ENCODE measurements at places on chromosomes 7 and 10.

- no peak for DNase-seq
Measured at GRCh38 chr7:33129806-33130153, 416 bp downstream of the BBS9 start.

GRCh38 chr7:43583424-43584194 lies 701 bp downstream of the STK17A start:
- peak; percentile 77 for DNase-seq

GRCh38 chr7:108515013-108515412 lies 10.9 kb downstream of the PNPLA8 start:
- no peak for DNase-seq

DNA sequence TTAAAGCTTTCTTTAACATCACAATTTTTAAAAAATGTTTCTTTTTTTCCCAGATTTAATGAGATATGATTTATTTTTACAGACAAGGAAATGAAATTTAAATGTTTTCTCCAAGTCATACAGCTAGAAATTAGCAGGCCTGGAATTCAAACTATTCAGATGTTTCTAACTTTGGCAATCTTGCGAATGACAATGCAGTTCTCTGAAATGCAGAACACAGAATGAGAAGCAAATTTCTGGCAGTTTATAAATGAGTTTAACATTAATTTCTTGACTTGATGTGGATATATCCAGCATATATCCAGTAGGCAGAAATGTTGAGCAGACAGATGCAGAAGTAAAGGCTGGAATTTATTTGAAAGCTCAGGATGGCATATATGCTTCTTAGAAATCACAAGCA lies 227.5 kb downstream of the THSD7A start:
- DNase-seq: no peak

DNA sequence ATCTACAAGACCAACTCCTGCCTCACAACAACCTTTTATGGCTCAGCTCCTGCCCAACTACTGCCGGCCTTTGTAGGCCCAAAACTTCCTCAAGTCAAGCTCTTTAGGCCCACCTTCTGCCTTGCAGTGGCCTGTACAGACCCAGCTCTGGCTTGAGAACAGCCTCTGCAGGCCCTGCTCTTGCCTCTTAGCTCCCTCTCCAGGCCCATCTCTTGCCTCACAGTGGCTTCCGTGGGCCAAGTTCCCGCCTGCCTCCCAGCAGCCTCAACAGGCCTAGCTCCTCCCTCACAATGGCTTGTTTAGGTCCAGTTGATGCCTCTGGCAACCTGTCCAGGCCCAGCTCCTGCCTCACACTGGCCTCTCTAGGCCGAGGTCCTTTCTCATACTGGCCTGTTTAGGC lies 32.4 kb upstream of the VKORC1L1 start:
- no peak for DNase-seq

DNA sequence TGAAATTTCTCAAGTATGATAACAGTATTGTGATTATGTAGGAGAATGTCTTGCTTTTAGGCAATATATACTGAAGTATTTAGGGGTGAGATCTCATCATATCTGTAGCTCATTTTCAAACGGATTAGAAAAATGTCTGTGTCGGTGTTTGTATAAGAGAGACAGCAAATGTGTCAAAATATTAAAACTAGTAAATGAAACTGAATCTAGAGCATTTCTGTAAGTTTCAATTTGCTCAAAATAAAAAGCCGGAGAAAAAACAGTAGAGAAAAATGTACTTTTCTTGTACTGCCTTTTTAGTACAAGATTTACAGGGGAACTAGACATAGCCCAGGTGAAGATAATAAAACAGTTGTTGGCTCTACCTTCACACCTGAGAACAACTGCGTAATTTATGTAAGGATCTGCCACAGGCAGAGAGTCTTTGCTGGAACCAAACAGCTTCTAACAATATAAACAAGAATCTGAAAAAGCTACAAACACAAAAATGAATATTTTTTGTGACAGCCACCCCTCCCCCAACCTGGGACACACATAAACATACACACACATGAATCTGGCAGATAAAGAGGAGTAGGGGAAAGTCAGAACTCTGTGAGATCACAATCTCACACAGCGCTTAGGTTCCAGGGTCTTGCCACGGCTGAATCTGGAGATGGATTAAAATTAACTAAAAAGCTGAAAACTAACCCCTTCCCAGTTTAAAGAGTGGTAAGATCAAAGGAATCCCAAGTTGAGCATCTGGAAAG lies 153.3 kb downstream of the AVL9 start:
- DNase-seq: no peak

- no peak for DNase-seq
Measured at GRCh38 chr7:41685684-41686083, 17.2 kb downstream of the INHBA start.

- no peak for DNase-seq
Measured at GRCh38 chr10:45440511-45441062, 66.6 kb downstream of the ALOX5 start.

GRCh38 chr7:73851410-73852338 lies 9.3 kb upstream of the TMEM270 start:
- DNase-seq: peak; percentile 23

DNA sequence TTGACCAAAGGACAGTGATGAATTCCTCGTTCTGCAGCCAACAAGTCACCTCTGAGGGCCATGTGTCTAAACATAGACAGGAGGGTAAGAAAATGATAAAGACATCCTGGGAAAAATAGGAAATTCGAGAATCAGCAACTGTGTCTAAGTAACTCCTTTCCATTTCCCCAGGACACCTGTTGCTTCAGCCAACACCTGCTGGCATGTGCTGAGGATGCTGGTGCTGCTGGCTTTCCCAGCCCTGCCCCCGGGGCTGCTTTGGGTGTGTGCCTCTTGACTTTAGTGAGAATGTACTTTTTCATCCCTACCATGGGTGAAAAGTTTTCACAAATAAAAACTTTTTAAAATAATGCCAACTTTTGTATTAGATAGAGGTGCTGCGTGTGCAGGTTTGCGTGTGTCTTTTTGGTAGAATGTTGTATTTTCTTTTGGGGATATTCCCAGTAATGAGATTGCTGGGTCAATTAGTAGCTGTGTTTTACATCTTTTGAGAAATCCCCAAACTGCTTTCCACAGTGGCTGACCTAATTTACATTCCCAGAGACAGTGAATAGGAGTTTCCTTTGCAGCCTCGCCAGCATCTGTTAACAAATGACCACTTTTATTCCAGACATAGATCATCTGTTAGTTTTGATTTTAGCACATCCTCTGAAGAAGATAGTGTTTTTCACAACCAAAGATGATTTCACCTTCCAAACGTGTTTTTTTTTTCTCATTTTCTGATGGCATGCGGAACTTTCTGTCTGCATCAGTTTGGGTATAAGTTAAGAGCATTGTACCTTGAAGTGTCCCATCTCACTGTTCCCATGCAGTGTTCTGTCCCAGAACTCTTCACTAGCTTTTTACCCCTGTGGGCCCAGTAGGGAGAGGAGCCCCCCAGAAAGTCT lies 104.2 kb upstream of the ACBD5 start:
- DNase-seq: no peak

- no peak for DNase-seq
Measured at GRCh38 chr10:23202779-23203178, 10.7 kb downstream of the PTF1A start.

DNA sequence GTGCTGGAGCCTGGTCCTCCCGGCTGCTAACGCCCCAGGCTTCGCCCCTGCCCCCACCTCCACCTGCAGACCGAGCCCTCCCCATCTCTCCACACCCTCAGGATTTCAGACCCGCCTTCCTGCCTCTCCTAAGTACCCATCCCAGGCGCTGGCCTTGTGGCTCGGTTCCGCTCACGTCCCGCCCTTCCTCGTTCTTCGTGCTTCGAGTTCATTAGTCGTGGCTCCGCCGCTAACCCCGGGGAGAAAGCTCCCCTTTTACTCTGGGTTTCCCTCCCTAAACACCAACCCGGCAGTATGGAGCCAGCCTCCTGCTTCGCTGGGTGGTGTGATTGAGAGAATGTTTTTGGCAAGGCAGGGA lies 11.2 kb downstream of the EMX2 start:
- DNase-seq: no peak

DNA sequence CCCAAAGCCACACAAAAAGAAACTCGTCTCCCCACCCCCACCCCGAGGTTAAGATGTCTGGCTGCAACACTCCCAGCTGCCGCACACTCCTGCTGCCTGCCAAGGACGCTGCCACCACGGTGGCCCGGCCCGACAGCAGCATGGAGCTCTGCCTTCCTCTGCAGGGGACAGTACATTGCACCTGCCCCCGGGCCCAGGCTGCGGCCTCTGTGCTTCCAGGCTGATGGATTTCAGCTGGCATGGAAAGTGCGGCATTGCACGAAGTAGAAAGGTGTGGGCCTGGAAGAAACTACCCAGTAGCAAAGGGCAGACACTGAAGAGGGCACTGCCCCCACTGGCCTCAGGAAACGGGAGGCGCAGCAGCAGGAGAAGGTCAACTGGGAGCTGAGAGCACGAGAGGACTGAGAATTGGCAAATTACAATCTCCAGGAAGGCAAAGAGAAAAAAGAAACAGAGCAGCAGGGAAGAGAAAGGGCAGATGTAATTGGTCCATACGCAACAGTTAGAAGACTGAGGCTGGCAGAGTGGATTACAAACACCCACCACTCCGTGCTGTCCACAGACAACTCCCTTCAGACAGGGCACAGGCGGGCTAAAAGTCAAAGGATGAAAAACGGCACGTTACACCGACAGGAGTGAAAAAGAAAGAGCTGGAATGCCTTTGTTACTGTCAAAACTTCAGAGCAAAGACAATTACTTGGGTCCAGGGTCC lies 117.1 kb upstream of the DIP2C start:
- DNase-seq: no peak
